ENCODE measurements at places on chromosomes 1 and 21. TPM values are rescaled to one million over a fixed set of nuclear protein-coding genes. Genes with fewer than 3 reads are reported as not detected.

FMOD gene
- 17.9 TPM for total RNA-seq

HORMAD1 gene
- total RNA-seq, result not detected

PTGFR gene
- total RNA-seq, result 3.6 TPM

CD52 gene
- 2.8 TPM for total RNA-seq

OR2L2 gene
- not detected for total RNA-seq

- H3K36me3 ChIP-seq, result no peaks in the 10 kb centered on the region
- no peak for DNase-seq
Observed at GRCh38 chr21:34061983-34062382, 11.4 kb upstream of the MRPS6 start.

DNA sequence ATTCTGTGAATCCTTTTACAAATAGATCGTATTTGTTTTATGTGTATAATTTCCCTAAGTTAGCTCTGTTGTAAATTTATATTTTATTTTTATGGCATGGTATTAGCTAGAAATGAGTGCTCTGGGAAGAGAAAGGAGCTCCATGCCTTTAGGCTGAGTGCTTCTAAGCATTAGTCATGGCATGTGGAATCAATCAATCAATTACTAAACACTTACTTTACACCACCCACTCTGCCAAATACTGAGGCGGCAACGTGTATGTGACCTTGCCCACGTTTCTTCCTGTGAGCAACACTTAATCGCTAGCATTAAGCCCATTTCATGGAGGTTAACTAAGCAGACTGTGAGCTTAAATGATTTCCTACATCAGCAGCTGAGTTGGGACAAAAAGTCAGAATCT, 7.2 kb upstream of the BECN2 start:
- H3K4me3 ChIP-seq, result no peak overlapping the region
- H3K4me1 ChIP-seq, result no peaks in the 10 kb centered on the region
- H3K36me3 ChIP-seq, result no peaks in the 10 kb centered on the region
- no peak for DNase-seq
- H3K27me3 ChIP-seq, result no peaks in the 10 kb centered on the region

DNA sequence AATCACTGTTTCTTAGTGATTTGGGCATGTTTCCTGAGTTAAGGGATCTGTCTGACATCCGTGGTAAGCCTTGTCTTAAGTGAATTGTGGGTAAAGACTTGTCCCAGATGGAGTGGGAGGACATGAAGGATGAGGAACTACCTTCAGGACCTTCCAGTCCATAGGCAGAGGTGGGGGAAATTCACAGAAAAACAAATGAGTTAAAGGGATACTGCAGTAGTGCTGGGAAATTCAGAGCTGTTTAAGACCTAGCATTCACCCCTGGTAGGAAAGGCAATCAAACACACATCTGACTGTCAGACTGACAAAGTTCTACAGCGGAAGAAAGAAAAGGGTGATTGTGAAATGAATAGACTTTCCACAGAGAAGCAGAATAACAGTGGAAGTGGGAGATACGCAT, 3.0 kb downstream of the GNAT2 start:
- no peaks in the 10 kb centered on the region for H3K27me3 ChIP-seq
- H3K27ac ChIP-seq, result no peak overlapping the region
- H3K36me3 ChIP-seq, result no peaks in the 10 kb centered on the region
- no peak overlapping the region for H3K4me3 ChIP-seq
- peaks cover 9% of the 10 kb centered on the region for H3K4me1 ChIP-seq
- no peak for DNase-seq

- no peaks in the 10 kb centered on the region for H3K36me3 ChIP-seq
- H3K27ac ChIP-seq, result no peak overlapping the region
- no peak for DNase-seq
- no peaks in the 10 kb centered on the region for H3K27me3 ChIP-seq
Observed at GRCh38 chr1:224098007-224098406, 15.9 kb upstream of the FBXO28 start.

DNA sequence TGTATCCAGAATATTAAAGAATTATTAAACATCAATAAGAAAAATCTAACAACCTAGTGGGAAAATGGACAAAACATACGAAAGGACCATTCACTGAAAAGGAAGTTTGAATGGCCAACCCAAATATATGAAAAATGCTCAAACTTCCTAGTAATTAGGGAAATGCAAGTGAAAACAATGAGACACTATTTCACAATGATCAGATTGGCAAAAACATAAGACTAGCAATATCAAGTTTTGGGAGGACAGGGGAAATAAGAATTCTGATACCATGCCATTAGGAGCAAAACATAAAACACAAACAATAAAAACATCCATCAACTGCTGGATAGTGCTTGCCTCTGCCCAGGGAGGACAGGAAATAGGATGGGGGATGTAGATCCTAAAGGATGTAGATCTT, 14.3 kb downstream of the XCL2 start:
- no peaks in the 10 kb centered on the region for H3K27me3 ChIP-seq
- H3K4me1 ChIP-seq, result no peaks in the 10 kb centered on the region

GRCh38 chr1:26003756-26004155, 5.9 kb upstream of the PAFAH2 start:
- no peak overlapping the region for H3K4me3 ChIP-seq
- no peaks in the 10 kb centered on the region for H3K36me3 ChIP-seq
- no peak for DNase-seq
- H3K27me3 ChIP-seq, result no peaks in the 10 kb centered on the region

- H3K4me1 ChIP-seq, result peaks cover 31% of the 10 kb centered on the region
- no peaks in the 10 kb centered on the region for H3K27me3 ChIP-seq
- no peak overlapping the region for H3K27ac ChIP-seq
- no peak overlapping the region for H3K4me3 ChIP-seq
- peaks cover 8% of the 10 kb centered on the region for H3K36me3 ChIP-seq
Observed at GRCh38 chr1:226650236-226650841, 88.7 kb downstream of the ITPKB start.

DNA sequence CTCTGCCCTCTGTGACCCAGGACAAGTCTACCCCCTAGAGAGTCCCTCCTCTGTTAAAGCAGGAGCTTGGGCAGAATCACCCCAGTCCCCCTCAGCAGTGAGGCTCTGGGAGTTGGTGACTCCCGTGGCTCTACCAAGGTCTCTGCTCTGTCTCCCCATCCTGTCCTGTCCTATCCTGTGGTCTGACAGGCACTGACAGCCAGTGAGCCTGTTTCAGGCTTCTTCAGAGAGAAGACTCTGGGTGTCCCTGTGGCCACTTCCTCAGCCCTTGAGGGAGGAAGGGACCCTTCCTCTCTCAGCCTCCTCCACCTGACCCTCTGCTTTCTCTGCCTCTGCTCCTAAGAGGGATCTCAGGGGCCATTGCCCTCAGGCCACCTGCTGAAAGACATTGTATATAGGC, 148.7 kb downstream of the FCRL5 start:
- no peaks in the 10 kb centered on the region for H3K36me3 ChIP-seq
- no peak overlapping the region for H3K27ac ChIP-seq
- H3K4me1 ChIP-seq, result peaks cover 13% of the 10 kb centered on the region
- H3K4me3 ChIP-seq, result no peak overlapping the region
- H3K27me3 ChIP-seq, result peaks cover 7% of the 10 kb centered on the region
- DNase-seq, result no peak

DNA sequence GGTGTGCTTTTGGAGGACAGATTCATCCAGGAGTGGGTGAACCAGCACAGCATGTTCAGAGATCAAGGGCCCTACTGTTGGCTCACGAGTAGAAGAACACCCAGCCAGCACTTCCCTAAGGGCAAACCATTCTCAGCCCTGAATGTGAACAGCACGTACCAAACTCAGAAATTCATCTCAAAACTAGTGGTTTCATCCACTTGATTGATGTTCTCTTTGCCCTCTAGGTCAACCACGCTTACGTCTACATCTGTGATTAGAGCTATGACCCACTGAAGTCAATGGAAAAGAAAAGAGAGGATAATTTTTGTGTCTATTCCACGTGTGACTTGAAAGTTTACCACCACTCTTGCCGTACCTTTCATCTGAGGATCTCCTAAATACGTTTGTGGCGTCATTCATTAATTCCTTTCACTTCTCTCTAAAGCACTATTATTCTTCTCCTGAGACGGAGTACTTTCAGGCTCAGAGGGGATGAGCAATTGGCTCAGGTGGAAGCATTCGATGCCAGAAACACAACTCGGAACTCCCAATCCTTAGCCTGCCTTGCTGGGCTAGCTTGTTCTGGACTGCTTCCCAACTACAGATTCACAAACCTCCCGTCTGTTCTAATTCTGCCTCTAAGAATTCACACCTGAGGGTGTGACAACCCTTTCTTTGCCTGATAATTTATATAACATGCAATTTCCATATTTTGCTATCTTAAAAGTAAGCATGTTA, 57.3 kb upstream of the HIVEP3 start:
- no peak overlapping the region for H3K27ac ChIP-seq
- no peaks in the 10 kb centered on the region for H3K27me3 ChIP-seq
- no peaks in the 10 kb centered on the region for H3K36me3 ChIP-seq
- no peak for DNase-seq

DNA sequence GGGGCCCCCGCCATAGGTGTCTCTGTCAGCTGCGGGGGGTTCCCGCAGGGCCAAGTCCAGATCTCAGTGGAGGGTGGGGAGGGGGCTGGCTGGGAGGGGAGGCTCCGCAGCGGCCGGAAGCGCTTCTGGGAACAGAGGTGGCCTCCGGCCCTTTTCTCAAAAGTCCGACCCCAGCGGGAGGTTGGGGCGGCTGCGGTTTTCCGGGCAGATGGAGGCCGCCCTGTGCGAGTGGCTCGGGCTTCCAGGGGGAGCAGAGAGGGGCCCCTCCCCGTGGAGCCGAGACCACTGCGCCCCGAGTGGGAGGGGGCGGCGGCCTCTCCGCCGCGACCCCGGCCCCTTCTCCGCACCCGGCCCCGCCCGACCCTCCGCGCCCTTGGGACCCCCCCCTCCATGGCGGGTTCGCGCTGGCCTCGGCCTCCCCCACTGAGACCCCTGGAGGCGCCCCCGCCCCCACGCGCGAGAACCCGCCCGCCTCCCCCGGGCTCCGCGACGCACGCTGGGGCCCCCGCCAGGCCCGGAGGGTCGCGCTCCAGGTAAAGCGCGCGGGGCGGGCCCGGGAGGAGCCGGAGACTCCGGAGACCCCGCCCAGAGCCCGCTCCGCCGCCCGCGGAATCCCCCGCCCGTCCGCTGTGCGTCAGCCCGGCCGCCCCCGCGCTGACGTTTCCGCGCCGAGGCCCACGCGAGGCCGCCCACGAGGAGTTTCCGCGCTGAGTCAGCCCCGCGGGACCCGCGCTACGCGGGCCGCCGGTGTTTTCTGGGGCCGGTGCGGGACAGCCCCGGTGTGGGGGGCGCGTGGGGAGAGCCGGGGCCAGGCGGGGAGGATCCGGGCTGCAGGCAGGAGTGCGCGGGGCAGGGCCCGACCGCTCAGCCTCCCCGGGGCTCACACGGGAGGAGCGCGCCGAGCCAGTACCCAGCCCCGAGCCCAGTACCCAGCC, 5.2 kb downstream of the TNFRSF18 start:
- peak; percentile 85 for DNase-seq
- peaks cover 11% of the 10 kb centered on the region for H3K4me1 ChIP-seq
- peak overlapping the region; percentile 50 for H3K4me3 ChIP-seq
- H3K27ac ChIP-seq, result peak overlapping the region; percentile 51

DNA sequence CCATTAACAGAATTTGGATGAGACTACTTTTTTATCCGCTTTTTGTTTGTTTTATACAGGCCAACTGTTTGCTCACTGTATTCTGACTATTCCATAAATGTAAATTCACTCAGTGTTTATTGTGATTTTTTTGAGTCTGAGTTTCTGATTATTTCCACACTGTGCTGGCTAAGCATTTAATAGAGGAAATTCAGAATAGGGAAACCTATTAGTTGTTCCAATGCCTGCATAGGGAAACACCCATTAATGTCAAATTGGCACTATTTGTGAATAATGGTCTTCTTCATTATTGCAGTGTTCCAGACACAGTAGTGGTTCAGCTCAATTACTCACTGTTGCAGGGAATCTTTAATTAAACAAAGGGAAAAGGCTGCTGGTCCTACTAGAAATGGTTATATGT, 174.7 kb upstream of the SGIP1 start:
- H3K27me3 ChIP-seq, result no peaks in the 10 kb centered on the region
- no peak for DNase-seq
- H3K4me1 ChIP-seq, result no peaks in the 10 kb centered on the region
- no peak overlapping the region for H3K27ac ChIP-seq
- H3K4me3 ChIP-seq, result no peak overlapping the region
- H3K36me3 ChIP-seq, result peaks cover 14% of the 10 kb centered on the region

- peak overlapping the region; percentile 91 for H3K4me3 ChIP-seq
- peak; percentile 63 for DNase-seq
- H3K27me3 ChIP-seq, result no peaks in the 10 kb centered on the region
Observed at GRCh38 chr21:32726839-32727686, 750 bp downstream of the SYNJ1 start.

DNA sequence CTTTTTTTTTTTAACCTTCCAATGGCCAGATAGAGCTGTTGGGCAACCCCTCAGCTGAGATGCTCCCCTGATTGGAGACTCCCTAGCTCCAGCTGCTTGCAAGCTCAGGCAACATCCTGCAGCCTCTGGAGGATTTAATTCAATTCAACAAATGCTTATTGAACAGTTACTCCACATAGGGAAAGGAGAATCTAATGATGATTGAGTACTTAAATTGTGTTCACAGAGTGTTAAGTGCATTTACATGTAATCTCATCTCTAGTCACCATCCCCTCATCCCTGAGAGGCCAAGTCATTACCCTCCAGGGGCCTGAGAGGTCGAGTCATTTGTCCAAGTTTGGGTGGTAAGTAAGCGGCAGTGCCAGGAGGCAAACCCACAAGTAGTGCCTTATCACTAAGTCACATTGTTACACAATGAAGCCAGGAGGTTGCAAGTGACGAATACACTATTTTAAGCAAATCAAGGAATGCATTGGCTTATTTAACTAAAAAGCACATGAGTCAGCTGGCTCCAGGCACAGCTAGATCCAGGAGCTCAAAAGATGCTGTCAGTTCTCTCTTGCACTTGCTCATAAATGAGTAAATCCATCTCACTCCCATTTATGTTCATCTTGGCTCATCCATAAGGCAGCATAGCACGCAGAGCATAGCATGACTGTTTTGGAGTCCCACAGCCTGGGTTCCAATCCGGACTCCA, 64.3 kb downstream of the OPTC start:
- DNase-seq, result peak; percentile 64
- H3K4me1 ChIP-seq, result peaks cover 45% of the 10 kb centered on the region
- H3K27me3 ChIP-seq, result no peaks in the 10 kb centered on the region
- no peaks in the 10 kb centered on the region for H3K36me3 ChIP-seq
- peak overlapping the region; percentile 94 for H3K27ac ChIP-seq
- no peak overlapping the region for H3K4me3 ChIP-seq

DNA sequence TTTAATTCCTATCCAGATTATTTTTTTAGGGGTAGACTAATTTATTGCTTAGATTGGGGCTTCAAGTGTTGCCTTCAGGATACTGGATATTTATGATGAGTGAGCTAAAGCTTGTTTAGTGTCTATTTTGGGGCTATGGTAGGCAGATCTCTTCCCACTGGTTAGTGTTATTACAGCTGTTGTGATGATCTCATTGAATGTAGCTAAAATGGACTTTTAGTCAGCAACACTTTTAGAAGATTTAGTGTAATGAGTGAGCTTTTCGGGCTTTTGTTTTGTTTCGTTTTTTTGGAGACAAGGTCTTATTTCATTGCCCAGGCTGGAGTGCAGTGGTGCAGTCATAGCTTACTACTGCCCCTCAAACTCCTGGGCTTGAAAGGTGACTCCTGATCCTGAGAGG, 14.2 kb downstream of the THRAP3 start:
- no peak overlapping the region for H3K4me3 ChIP-seq
- H3K4me1 ChIP-seq, result peaks cover 72% of the 10 kb centered on the region
- H3K36me3 ChIP-seq, result peaks cover 31% of the 10 kb centered on the region

All from heart left ventricle (tissue), 16 donors.